ENCODE measurements at places on chromosomes 6 and 20.

DNA sequence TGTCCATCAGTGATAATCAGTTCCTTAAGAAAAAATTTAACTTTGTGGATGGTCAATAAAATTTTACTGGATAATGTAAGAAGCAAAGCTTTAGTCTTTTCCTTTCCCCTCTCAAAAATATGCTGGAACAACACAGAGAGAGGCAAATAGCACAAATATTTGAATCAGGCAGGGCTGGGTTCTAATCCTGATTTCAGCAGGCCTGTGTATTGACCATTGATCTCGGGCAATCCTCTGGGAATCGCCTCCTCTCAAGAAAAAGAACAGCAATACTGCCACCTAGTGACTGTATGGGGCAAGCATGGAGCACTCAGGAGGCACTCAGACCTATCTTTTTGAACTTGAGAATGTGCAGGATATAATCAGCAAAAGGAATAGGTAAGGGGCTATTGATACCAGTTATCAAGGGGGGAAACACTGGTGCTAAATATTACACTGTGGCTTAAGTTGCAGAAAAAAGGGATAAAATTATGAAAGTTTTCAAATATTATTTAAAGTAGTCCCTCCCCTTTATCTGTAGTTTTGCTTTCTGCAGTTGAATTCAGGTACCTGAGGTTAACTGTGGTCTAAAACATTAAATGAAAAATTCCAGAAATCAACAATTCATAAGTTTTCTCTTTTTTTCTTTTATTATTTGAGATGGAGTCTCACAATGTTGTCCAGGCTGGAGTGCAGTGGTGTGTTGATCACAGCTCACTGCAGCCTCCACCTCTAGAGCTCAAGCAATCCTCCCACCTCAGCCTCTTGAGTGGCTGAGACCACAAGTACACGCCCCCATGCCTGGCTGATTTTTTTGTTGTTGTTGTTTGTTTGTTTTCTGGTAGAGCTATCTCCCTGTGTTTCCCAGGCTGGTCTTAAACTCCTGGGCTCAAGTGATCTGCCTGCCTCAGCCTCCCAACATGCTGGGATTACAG is 91.8 kb upstream of the NHSL1 start:
- DNase-seq = peak; percentile 48

- DNase-seq = no peak
These were observed 294.3 kb upstream of the MAN1A1 start for GRCh38 chr6:119643876-119644275.

- DNase-seq = no peak
These were observed 21.7 kb downstream of the GGT7 start for GRCh38 chr20:34850969-34851368.

- DNase-seq = no peak
These were observed 3.4 kb upstream of the DACT2 start for GRCh38 chr6:168322966-168323365.

GRCh38 chr6:116948533-116949304 is 71.7 kb downstream of the RFX6 start:
- DNase-seq = peak; percentile 53

- DNase-seq = no peak
These were observed 35.1 kb downstream of the RBM38 start for GRCh38 chr20:57426271-57426689.

DNA sequence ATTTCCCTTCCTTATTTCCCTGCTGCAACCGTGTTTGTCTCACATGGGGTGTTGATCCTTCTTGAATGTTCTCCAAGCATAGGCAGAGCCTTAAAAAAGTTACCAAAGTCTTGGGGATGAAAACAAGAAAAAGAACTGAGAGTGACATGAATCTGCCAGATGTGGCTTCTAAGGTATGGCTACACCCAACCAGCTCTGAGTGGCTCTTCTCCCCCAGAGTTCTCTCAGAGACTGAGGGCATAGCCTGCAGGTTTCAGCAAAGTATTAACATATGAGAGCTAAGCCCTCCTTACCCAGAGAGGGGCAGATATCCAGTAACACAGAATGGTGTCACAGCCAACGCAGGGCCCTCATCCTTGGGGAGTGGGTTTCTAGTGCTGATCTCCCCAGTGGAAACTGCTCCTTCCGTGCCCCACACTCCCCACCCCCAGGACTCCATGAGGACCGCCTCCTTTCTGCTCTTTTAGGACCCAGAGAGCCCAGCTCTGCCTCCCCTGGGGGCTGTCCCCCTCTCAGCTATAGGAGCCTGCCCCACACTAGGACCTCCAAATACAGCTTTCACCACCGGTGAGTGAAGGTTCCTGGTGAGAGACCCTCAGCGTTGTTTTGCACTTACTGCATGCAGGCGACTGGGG is 23.3 kb upstream of the SGK2 start:
- DNase-seq = no peak

- peak; percentile 73 for DNase-seq
These were observed 19.9 kb downstream of the ZKSCAN8 start for GRCh38 chr6:28161410-28162079.

DNA sequence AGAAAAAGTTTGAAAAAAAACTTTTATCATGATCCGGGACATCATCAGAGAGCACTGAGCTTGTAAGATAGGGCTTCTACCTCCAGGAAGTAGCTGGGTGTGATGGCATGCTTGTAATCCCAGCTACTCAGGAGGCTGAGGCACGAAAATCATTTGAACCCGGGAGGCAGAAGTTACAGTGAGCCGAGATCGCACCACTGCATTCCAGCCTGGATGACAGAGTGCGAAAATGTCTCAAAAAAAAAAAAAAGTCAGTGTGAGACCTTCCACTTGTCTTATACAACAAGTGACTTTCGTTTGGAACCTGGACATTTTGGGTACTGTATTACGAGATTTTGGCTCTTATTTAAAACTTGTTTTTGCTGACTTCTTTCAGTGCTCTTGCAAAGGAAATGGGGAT is 5.9 kb upstream of the SLC13A3 start:
- DNase-seq = no peak

DNA sequence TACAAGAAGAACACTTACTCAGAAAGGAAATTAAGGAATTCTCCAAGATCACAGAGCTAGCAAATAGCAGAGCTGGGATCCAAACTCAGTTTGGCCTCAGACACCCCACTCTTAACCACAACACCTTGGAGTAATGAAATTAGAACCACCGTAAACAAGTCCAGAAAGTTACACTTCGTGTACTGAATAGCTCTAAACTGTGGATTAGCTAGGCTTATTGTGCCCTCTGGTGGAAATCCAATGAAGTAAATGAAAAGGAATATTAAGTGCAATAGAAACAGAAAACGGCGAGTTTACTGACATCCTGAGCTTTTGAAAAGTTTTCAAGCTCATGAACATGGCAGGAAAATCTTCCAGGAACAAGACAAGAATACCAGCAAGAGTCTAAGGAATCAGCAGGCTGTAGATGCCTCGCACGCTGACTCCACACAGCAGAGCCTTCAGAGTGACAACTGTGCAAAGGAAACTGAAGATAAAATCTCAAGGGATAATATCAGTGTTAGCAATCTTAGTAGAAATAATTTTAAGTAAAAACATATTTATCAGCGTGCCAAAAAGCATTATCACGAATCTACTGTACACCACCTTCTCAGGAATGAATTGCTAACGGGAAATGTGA is 34.6 kb downstream of the FBXO5 start:
- peak; percentile 10 for DNase-seq

- DNase-seq = no peak
These were observed 206.3 kb downstream of the SMOC2 start for GRCh38 chr6:168647271-168647670.

GRCh38 chr6:25239059-25239458 is 40.1 kb upstream of the CARMIL1 start:
- no peak for DNase-seq

DNA sequence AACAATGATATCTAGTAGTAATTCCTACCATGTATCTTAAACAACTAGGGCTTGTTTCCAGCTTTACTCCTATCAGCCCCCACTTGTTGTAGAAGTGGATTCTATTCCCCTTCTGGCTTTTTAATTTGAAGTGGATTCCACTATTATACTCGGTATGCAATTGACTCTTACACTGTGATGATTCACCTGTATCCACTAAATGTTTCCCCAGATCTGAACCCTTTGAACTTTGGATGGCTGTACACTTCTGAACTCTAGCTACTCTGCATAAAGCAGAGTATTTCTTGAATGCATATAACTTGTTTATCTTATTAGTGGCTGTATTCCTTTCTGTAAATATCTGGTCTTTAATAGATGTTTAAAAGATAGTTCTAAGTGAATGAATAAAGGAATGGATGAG is 538.4 kb upstream of the NRSN1 start:
- DNase-seq = no peak

GRCh38 chr6:169335301-169335700 is 81.7 kb upstream of the THBS2 start:
- no peak for DNase-seq

DNA sequence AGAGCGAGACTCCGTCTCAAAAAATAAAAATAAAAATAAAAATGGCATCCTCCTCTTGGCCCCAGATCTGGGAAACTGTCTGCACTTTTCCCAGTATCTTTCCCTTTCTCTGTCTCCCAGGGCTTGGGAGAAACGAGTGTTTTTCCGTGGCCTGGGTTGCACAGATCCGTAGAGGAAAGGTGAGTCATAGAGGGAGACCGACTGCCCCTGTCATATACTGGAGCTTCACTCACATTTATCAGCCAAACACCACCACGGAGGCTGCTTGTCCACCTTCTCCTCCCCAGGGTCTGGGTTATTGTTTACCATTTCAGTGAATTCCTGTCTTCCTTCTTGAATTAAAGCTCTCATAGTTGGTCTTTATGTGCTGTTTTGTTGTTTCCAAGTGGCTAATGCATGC is 31.9 kb upstream of the EIF2S2 start:
- DNase-seq = no peak

DNA sequence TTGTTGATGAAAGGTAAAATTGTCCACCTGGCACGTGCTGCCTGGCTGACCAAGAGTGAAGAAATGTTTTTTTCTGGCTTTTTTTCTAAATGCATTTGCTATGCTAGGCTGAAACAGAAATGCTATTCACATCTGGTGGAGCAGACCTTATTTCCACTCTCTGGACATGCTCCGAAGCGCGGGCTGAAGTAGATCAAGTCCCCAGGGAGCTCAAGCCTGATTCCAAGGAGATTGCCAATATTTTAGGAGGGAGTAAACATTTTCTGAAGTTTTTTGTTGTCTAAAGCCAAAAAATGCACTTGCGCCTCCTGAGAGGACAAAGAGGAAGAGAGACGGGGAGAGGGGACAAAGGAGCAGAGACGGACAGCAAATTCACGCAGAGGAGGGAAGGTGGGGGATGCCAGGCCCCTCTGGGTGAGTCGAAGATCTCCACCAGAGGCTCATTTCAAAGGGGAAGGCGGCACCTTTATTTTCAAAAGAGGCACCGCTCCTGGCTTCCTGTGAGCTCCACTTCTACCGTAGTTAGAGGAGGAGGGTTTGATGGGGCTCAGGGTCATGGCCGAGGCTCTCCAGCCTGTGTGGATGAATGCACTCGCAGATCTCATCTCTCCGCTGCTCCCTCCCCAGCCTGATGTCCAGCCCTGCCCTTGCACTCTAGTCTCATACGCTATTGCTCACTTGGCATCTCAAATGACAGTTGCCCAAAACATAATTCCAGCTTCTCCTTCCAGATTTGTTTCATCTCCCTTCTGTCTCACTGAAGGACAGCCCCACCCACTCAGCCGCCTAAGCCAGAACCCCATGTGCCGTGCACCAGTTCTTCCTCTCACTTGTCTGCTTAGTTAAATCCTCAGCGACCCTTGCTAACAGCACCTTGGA is 23.1 kb upstream of the SMOC2 start:
- no peak for DNase-seq

- DNase-seq = no peak
These were observed 66.6 kb upstream of the FAM184A start for GRCh38 chr6:119145111-119145510.

- DNase-seq = no peak
These were observed 739.4 kb upstream of the FLRT3 start for GRCh38 chr20:15076785-15077184.

DNA sequence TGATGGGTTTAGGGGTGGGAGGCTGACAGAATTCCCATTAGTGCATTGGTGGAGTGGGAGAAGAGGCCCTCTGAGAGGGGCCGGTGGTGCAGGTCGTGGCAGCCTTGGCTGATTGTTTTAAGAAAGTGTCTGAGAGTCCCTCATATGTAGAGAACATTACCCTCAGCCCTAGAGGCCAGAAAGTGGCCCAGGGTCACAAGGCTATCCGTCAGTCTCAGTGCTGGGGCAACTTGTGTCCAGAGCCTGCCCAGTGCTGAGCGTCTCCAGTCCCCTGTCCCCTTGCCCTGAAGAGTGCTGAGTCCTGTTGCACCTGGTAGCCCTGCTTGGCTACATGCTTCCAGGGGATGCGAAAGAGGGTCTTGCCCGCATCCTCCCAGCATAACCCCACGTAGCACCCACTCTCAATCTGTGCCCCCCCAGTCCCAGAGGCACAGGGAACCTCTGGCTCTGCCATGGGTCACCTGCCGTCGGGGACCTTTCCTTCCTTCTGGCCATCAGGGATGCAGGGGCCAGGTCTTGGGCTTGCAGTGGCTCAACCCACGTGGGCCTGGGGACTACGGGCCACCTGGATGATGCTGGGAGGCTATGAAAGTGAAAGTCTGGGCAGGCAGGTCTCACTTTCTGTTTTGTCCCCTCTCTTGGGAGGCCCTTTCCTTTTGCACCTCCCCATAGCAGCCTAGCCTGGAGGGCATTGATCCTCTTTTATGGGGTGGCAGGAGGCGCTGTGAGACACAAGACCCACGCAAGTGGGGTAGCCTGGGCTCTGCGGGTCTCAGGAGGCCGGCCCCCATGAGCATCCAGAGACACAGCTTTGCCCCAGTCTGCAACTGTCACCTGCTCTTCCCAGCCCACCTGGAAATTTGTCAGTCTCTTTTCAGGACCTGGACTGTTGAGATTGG is 12.2 kb downstream of the DUSP15 start:
- DNase-seq = no peak

GRCh38 chr20:5714261-5715041 is 35.8 kb upstream of the SHLD1 start:
- peak; percentile 78 for DNase-seq

DNA sequence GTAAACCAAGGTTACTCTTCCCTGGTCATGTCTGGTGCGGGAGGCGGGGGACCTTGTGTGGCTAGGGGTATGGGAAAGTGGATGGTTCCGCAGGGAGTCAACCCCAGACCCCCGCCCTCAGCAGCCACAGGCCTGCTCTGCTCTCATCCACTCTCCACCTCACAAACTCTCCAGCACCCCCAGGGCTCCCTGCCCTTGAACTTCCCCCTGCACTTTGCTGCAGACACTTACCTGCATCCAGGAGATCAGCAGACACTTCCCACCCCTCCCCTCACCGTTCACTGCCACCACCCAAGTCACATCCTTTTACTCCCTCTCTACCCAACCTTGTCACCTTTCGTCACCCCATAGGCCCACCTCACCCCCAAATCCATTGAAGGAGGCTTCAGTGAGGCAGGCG is 3.9 kb upstream of the RAET1L start:
- no peak for DNase-seq

Data from large intestine (tissue), 12 donors.